ENCODE measurements at places on chromosomes 13 and 19.

GRCh38 chr13:62357887-62358645 lies 942.4 kb upstream of the PCDH20 start:
- DNase-seq: no peak

DNA sequence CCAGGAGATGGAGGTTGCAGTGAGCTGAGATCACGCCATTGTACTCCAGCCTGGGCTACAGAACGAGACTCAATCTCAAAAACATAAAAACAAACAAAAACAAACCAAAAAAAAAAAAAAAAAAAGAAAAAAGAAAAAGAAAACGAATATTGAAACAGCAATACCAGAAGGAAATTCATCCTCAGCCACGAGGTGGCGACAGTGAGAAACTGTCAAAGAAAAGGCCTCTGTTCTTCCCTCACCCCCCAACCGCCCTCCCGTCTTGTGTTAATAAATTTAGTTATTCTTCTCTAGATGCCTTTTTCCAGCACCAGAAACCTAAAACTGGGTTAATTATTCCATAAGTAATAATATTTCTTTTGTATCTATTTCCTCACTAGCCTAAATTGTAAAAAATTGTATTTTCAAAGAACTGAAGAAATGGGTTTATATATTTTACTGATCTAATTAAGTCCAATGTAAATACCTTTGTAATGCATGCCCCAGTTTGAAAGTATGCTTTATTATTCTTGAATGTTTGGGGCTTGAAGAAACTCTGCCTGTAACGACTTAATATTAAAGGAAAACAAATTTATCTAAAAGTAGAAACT lies 38.6 kb downstream of the LIG4 start:
- DNase-seq: no peak

DNA sequence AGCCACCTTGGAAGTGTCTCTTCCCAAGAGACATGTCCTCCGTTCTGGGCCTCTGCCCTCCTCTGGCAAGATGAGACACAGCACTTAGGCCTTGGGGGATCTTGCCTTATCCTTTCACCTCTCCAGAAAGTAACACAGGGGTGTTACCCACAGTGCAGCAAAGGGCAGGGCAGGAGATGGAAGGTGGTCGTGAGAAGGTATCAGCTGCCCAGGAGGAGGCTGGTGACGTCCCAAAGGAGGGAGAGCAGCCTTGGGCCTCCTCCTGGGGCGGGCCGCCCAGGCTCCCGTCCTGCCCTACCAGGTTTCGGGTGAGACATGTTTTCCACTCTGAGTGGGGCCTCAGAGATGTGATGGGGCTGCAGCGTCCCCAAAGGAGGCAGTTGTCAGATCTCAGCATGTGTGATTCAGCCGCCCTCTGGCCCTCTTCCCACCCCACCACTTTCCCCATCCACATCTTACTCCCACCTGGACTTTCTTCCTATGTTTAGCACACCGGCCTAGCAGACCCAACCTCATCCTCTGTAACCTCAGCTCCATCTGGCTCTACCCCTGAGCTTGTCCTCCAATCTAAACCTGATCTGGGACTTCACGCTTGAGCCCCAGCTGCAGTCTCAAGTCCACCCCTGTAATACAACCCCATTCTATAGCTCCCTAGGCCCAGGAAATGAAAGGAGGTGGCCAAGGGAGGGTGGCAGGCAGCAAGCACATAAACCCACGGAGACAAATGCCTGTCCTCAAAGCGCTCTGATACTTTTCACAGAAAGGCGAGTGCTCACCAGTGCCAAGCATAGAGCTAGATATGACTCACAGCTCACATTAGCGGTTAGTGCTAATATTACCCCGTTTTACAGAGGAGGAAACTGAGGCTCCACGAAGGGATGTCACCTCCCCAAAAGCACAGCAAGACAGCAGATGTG lies 9.3 kb downstream of the POU2F2 start:
- DNase-seq: no peak

DNA sequence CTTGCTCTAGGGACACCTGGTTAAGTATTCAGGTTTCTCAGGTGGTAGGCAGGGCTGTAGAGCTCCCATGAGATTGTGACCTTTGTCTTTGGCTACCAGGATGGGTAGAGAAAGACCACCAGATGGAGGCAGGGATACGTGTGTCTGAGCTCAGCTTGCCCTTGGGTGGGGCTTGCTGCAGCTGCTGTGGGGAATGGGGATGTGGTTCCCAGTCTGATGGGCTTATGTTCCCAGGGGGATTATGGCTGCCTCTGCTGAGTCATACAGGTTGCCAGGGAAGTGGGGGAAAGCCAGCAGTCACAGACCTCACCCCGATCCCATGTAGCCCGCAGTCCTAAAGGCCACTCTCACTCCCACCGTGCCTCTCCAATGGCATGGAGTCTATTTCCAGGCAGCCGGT lies 659.9 kb upstream of the KLF12 start:
- no peak for DNase-seq

DNA sequence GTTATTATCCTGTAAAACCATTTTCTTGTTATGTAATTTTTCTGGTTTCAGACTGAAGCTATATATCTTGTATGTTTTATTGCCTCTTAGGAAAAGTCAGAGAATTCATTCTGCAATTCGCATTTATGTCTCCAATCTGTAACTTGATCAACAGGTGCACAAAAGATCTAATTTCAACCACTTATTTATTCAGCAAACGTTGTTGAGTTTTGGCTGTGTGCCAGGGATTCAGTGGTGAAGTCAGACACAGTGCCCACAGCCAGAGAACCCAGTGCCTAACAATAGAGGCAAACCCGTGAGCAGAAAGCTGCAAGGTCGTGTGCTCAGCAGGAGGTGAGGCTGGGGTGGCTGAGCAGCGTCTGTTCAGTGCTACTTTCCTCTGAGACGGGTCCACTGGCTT lies 119.5 kb upstream of the MCF2L start:
- DNase-seq: no peak

DNA sequence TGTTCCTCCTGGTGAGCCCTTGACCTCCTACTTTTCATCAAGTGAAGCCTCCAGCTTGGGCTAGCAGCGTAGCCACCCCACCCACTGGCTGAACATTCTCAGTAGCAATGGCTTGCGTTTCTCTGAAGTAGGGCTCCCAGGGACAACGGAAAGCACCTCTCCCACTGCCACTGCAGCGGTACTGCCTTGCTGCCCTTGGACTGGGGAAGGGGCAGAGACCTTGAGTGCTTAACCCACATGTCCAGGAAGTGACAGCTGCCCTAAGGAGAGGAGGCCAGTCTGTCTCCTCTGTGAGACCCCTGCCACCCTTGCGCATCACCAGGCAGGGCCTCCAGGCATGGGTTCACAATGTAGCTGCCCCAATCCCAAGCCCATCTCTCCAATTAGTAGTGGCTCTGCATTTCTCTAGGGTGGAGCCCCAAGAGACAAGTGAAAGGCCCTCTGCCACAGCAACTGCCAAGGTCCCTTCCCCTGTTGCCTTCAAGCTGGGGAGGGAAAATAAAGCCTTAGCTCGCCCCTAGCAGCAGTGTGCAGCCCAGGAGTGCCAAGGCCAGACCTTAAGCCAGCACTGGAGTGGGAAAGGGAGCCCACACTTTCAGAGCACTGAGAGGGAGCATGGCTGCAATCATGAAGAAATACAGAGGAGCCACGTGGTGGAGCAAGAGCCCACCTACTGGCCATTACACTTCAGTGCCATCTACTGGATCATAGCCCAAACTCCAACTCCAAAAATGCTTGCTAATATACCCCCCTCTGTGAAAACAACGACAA lies 175.9 kb upstream of the TRPC4 start:
- no peak for DNase-seq

DNA sequence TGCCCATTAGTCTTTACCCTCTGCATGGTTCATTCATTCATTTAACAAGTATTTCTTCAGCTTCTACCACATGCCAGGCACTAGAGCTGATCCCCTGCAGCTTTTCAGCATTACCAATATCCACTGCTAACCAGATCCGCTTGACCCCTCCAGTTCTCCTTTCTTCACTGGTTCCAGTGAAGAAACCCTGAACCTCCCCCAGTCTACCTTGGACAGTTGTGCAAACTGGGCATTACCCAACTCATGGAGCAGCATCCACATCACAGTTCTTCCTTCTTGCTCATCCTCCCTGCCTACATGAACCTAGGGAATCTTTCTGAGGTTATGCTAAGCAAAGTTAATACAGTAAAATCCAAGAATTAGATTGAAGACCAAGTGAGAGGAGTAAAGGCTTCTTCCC lies 78.7 kb upstream of the SERP2 start:
- DNase-seq: no peak

DNA sequence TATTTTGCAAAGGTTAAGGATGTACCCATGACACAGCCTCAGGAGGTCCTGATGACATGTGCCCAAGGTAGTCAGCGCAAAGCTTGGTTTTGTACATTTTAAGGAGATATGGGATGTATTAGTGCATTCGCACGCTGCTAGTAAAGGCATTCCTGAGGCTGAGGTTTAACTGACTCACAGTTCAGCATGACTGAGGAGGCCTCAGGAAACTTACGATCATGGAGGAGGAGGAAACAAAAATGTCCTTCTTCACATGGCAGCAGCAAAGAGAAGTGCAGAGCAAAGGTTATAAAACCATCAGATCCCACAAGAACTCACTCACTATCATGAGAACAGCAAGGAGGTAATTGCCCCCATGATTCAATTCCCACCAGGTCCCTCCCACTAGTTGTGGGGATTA lies 1017.4 kb downstream of the EFNB2 start:
- no peak for DNase-seq

GRCh38 chr13:101584331-101584730 lies 131.9 kb downstream of the ITGBL1 start:
- no peak for DNase-seq

DNA sequence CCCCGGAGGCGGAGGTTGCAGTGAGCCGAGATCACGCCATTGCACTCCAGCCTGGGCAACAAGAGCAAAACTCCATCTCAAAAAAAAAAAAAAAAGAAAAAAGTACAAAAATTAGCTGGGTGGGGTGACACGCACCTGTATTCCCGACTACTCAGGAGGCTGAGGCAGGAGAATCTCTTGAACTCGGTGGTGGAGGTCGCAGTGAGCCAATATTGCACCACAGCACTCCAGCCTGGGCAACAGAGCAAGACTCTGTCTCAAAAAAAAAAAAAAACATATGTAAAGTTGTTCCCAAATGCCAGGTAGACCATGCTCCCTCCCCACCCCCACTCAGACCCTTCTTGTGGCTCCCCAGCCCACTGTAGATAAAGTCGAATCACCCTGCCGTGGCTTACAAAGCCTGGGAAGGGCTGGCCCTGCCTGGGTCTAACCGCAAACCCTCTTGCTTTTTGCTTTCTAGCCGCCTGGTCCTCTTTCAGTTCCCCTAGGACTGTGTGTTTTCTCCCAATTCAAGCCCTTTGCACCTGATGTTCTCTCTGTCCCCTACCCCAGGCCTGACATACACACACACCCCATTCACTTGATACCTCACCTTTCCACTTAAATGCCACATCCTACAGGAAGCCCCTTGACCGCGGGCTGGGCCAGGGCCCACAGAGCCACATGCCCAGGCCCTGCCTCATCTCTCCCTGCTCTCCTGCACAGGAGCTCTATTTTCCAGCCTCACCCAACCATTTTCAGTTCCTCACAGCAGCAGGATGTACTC lies 34.4 kb downstream of the MAP4K1 start:
- DNase-seq: no peak

DNA sequence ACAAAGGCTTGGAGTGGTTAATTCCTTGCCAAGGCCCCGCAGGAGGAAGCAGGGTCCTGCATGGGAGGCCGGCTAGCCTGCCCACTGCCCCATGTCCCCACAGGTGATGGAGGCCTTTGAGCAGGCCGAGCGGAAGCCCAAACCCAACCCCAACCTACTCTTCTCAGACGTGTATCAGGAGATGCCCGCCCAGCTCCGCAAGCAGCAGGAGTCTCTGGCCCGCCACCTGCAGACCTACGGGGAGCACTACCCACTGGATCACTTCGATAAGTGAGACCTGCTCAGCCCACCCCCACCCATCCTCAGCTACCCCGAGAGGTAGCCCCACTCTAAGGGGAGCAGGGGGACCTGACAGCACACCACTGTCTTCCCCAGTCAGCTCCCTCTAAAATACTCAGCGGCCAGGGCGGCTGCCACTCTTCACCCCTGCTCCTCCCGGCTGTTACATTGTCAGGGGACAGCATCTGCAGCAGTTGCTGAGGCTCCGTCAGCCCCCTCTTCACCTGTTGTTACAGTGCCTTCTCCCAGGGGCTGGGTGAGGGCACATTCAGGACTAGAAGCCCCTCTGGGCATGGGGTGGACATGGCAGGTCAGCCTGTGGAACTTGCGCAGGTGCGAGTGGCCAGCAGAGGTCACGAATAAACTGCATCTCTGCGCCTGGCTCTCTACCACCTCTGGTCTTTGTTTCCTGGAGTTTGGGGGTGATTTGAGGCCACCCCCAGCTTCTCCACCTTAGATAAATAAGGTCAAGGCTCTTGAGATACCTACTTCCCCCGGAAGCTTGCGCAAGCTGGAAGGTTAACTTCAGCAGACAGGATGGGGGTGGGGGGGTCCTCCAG lies 2.6 kb downstream of the B3GNT8 start:
- DNase-seq: no peak

DNA sequence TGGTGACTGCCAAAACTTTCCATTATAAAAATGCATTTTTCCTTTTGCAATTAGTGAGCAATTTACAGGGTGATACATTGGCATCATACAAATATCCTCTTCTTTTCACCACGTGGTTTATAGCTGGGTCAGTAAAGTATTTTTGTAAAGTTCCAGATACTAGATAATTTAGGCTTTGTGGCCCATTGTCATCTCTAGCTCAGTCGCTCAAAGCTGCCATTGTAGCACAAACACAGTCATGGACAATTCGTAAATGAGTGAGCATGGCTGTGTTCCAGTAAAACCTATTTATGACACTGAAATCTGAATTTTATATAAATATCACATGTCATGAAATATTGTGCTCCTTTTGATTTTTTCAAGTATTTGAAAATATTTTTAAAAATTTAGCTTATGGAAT lies 162.9 kb downstream of the USP12 start:
- DNase-seq: no peak

GRCh38 chr13:114095486-114095885 lies 36.9 kb downstream of the RASA3 start:
- no peak for DNase-seq

DNA sequence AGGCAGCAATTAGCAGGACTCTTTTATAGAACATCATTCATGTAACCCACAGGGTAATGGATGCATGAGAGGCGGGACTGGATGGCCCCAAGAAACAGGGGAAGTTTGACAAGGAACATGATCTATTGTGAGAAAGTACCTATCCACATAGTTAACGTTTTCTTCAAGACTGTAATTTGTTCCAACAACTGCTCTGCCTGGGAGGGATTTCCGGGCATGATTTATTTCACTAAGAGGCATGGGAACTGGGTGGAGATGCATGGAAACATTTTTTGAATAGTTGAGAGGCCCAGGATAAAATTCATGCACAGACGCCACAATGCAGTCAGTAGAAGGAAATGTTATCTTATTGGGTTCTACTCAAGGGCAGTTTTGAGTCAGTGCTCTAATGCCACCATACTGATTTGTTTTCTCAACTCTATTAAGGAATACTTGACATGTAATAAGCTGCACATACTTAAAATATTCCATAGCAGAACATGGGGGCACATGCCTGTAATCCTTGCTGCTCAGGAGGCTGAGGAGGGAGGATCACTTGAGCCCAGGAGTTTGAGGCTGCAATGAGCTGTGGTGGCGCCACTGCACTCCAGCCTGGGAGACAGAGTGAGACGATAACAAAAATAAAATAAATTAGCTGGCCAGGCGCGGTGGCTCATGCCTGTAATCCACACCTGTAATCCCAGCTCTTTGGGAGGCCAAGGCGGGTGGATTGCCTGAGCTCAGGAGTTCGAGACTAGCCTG lies 9.9 kb upstream of the ATG4D start:
- no peak for DNase-seq

All from ascending aorta (tissue), 2 donors.